ENCODE measurements at places on chromosomes 6 and 20. TPM values are rescaled to one million over a fixed set of nuclear protein-coding genes. Genes with fewer than 3 reads are reported as not detected.

- H3K4me1 ChIP-seq = no peaks in the 10 kb centered on the region
- H3K4me3 ChIP-seq = no peak overlapping the region
- H3K27ac ChIP-seq = no peak overlapping the region
- no peaks in the 10 kb centered on the region for H3K27me3 ChIP-seq
- DNase-seq = no peak
- H3K36me3 ChIP-seq = no peaks in the 10 kb centered on the region
These were observed 195.7 kb upstream of the KCNG1 start for GRCh38 chr20:51218603-51219002.

DNA sequence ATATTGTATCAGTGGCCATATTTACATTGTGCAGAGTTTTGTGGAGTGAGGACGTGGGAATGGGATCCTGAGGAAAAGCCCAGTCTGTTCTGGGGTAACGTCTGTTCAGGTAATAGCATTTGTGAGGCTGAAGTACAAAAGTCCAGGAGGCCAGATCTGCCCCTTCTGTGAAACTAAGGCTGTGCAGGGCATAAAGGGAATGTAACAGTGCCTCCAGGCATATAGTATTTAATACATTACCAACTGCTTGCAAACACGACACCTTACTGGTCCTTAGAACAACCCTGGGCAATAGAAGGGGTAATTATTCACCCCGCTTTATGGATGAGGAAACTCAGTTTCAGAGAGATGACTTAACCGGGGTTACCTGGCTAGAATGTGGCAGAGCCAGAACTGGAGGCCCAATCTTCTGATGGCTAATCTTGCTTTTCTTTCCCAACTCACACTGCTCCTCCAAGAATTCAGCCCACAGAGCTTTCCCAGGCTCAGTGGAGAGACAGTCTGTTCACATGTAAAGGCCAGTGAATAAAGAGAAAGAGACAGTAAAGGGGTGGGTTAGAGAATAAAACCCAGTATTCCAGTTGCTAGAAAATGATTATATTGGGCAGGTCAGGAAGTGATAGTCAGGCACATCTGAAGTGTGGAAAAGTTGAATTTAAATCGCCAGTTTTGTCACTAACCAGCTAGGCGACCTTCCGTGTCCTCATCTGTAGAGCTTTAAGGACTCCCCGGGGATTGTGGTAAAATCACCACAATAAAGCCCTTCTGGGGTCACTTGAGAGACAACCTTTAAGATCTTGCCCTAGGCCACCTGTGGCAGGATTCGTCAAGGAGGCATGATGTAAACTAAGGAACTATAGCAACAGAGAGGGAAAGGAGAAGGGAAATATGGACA lies 280.7 kb upstream of the CITED2 start:
- peaks cover 6% of the 10 kb centered on the region for H3K4me1 ChIP-seq
- H3K27ac ChIP-seq = no peak overlapping the region
- DNase-seq = no peak
- H3K4me3 ChIP-seq = no peak overlapping the region
- H3K36me3 ChIP-seq = no peaks in the 10 kb centered on the region
- no peaks in the 10 kb centered on the region for H3K27me3 ChIP-seq

DNA sequence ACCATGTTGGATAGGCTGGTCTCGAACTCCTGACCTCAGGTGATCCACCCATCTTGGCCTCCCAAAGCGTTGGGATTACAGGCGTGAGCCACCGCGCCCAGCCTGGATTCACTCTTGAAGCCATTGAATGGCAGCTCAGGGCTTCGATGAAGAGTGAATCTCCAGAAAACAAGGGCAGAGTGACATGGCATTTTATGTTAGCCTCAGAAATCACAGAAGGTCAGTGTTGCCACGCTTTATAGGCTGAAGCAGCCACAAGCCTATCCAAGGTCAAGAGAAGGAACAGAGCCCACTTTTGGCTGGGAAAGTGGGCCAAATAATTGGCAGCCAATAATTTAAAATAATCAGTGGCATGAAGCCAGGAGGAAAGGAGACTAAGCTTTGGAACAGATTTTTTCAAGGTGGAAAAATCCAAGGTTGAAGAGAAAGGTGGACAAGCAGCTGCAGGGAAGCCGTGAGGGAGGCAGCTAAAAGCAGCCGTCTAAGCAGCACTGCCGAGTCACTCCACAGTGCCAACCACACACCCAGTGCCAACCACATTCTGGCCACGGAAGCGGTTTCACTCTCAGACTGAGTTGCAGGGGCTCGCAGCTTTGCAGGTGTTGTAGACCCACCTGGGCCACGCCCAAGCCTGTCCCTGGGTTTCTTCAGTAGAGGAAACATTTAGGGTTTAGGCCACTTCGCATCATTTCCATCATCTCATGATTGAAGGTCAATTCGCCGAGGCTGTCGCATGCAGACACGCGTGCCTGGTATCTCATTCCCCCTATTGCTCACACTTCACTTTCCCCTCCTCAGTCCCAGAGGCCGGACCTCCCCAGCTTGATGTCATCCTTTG lies 17.4 kb upstream of the AVP start:
- no peak for DNase-seq
- H3K27ac ChIP-seq = no peak overlapping the region
- H3K36me3 ChIP-seq = no peaks in the 10 kb centered on the region
- H3K4me1 ChIP-seq = no peaks in the 10 kb centered on the region
- no peak overlapping the region for H3K4me3 ChIP-seq

DNA sequence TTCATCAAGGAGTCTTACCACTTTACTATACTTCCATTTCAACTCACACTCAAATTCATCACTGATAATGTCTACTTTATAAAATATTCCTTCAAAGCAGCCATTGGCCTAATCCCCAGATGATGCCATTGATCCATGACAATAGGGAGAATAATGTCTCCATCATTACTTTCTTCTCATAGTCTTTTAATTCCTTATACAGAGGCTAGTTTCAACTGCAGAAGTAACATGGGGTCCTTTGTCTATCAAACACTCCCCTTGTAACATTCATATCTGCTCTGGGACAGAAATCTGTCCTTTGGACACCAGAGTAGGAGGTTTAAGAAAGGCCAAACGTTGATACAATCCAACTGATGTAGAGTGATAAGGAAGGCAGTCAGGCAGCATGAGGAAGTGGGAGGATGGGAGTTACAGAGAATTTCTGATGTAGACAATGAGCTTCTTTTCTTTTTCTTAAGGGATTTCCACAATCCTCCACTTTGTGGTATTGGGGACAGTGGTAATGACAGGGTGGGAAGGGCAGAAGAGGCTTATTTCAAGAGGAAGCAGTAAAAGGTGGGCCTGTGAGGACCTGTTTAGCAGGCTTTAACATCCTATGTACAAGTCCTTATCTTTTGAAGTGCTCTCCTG lies 18.9 kb upstream of the HLA-DOA start:
- no peak overlapping the region for H3K4me3 ChIP-seq
- DNase-seq = no peak
- no peaks in the 10 kb centered on the region for H3K36me3 ChIP-seq

The CD93 gene
- 17.2 TPM for total RNA-seq

- DNase-seq = no peak
- H3K4me1 ChIP-seq = no peaks in the 10 kb centered on the region
- H3K4me3 ChIP-seq = no peak overlapping the region
- no peak overlapping the region for H3K27ac ChIP-seq
- no peaks in the 10 kb centered on the region for H3K36me3 ChIP-seq
These were observed 23.4 kb upstream of the VEGFA start for GRCh38 chr6:43746613-43747102.

GRCh38 chr6:43200541-43200940 lies 18.5 kb downstream of the CUL9 start:
- H3K27me3 ChIP-seq = no peaks in the 10 kb centered on the region
- H3K27ac ChIP-seq = no peak overlapping the region
- H3K4me3 ChIP-seq = no peak overlapping the region
- H3K36me3 ChIP-seq = no peaks in the 10 kb centered on the region
- no peaks in the 10 kb centered on the region for H3K4me1 ChIP-seq

DNA sequence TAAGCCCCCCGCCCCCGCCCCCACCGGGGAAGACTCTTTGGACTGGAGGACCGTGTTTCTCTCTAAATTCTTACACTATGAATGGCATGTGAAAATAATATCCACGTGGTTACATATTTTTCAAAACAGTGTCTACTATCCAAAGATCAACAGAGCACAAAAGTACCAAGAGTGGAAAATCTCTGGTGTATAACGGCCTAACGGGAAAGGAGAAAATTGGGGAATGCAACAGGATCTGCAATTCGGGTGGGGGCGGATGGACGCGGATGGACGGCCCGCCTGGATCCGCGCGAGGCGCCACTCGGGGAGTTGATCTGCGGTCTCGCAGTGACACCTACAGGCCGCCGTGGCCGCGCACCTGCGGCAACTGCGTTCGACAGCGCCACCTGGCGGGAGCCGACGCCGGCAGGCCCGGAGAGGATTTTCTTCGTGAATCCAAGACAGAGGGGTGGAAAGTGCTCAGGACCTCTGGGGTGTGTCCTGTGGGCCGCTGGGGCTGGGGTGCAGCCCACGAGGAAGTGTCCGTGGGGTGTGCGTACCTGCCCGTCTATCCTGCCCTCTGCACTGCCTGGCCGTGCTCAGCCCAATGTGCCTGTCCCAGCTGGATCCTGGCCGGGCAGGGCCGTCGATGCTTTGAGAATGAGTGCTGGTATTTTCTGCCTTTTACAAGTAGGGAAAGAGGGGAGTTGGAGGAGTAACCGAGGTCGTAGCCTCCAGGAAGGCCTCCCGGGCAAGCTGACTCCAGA lies 18.6 kb downstream of the ANKRD60 start:
- H3K4me3 ChIP-seq = no peak overlapping the region
- no peaks in the 10 kb centered on the region for H3K4me1 ChIP-seq
- no peaks in the 10 kb centered on the region for H3K36me3 ChIP-seq
- H3K27me3 ChIP-seq = no peaks in the 10 kb centered on the region

- peak overlapping the region; percentile 48 for H3K4me3 ChIP-seq
- peak; percentile 18 for DNase-seq
- peaks cover 6% of the 10 kb centered on the region for H3K27me3 ChIP-seq
- peak overlapping the region; percentile 56 for H3K27ac ChIP-seq
These were observed 663 bp downstream of the FYN start for GRCh38 chr6:111872401-111873177.

GRCh38 chr20:7714549-7714948 lies 225.7 kb downstream of the HAO1 start:
- H3K27ac ChIP-seq = no peak overlapping the region
- no peaks in the 10 kb centered on the region for H3K27me3 ChIP-seq
- H3K4me3 ChIP-seq = no peak overlapping the region
- no peaks in the 10 kb centered on the region for H3K36me3 ChIP-seq
- no peak for DNase-seq
- H3K4me1 ChIP-seq = no peaks in the 10 kb centered on the region

DNA sequence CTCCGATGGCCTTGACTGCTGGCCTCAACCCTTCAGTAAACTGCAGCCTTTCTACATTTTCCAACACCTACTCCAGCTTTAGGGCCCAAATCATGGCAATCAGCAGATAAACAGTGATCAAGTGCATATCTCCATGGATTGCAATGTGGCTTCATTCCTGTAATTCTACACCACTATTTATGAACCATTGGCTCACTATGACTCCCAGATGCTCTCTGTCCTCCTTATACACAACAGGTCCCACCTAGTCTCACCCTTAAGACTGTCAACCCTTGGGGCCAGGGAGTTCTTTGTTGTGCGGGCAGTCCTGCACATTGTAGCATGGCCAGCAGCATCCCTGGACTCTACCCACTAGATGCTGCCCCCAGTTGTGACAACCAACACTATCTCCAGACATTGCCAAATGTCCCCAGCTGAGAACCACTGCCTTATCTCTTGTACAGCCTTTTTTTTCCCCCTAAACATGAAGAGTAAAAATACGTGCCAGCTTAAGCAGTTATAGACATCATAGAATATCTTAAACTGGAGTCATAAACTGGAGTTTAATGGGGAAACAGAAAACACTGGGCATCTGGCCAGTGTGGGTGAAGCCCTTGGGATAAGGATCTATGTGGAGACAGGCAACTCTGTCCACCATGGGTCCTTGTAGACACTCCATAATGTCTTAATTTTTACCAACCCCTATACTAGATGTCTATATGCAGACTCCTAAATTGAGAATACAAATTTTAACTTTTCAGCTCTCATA lies 21.1 kb downstream of the MRPL14 start:
- H3K4me3 ChIP-seq = no peak overlapping the region
- DNase-seq = no peak
- H3K36me3 ChIP-seq = no peaks in the 10 kb centered on the region
- H3K27ac ChIP-seq = no peak overlapping the region
- no peaks in the 10 kb centered on the region for H3K27me3 ChIP-seq
- no peaks in the 10 kb centered on the region for H3K4me1 ChIP-seq

The NFATC2 gene
- 4.3 TPM for total RNA-seq

DNA sequence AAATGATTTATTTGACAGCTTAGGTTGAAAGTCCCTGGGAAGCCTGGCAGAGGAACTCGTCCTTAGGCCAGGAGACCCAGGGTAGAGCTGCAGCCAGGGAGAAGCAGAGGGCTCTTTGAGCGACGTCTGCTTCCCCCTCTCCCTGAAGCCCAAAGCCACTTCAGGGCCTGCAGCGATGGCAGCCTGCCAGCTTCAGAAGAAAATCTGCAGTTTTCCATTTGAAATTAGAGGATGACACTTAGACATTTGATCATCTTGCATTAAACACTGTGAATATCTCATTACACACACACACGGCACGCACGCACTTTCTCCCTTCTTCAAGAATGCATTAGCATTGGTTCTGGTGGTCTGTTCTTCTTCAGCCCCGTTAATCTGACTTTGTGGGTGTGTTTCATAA lies 96.5 kb downstream of the PLEKHG1 start:
- no peak for DNase-seq
- no peaks in the 10 kb centered on the region for H3K27me3 ChIP-seq
- H3K27ac ChIP-seq = no peak overlapping the region

- H3K4me3 ChIP-seq = no peak overlapping the region
- H3K4me1 ChIP-seq = no peaks in the 10 kb centered on the region
- no peak overlapping the region for H3K27ac ChIP-seq
- H3K27me3 ChIP-seq = no peaks in the 10 kb centered on the region
- DNase-seq = no peak
- H3K36me3 ChIP-seq = no peaks in the 10 kb centered on the region
These were observed 82.3 kb downstream of the MLIP start for GRCh38 chr6:54193560-54193959.

GRCh38 chr6:8865451-8865850 lies 430.1 kb upstream of the SLC35B3 start:
- H3K27me3 ChIP-seq = no peaks in the 10 kb centered on the region
- H3K4me1 ChIP-seq = no peaks in the 10 kb centered on the region
- H3K4me3 ChIP-seq = no peak overlapping the region
- H3K27ac ChIP-seq = no peak overlapping the region
- H3K36me3 ChIP-seq = no peaks in the 10 kb centered on the region

- H3K27me3 ChIP-seq = no peaks in the 10 kb centered on the region
- H3K36me3 ChIP-seq = no peaks in the 10 kb centered on the region
- no peak overlapping the region for H3K4me3 ChIP-seq
- DNase-seq = no peak
- no peak overlapping the region for H3K27ac ChIP-seq
- no peaks in the 10 kb centered on the region for H3K4me1 ChIP-seq
These were observed 149.4 kb upstream of the MLIP start for GRCh38 chr6:53961679-53962370.

DNA sequence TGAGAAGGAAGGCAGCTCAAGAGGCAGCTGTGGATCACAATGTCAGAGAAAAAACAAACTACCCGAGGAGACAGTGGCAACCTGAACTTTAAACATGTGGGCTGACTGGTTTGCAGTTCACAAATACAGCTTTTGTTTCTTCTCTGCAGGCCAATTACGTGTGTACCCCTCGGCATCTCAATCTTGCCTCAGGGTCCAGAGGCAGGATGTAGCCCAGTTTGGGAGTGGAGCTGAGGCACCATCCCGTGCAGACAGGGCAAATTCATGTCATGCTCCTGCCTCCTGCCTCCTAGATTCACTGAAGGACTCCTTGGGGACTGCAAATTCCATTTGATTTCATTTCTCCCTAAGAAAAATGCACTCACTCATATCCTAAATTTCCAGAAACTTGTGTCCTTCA lies 94.2 kb upstream of the KCNK16 start:
- H3K4me3 ChIP-seq = no peak overlapping the region
- H3K4me1 ChIP-seq = no peaks in the 10 kb centered on the region
- no peak overlapping the region for H3K27ac ChIP-seq
- no peaks in the 10 kb centered on the region for H3K27me3 ChIP-seq

Data from pancreas (tissue), 10 donors.